ENCODE measurements at places on chromosomes 1 and 21.

DNA sequence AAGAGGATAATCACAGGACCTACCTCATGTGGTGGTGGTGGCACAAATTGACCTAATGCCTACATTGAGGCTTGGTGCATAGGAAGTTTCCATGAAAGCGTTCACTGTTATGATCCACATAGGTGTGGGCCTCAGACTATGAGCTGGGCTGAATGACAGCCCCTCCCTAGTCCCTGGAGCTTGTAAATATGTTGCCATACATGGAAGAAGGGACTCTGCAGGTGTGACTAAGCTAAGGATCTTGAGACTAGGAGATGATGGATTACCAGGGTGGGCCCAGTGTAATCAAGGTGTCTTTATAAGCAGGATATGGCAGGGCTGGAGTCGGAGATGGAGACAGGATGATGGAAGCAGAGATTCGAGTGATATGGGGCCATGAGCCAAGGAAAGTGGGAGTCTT is 31.0 kb upstream of the KCNE1 start:
- DNase-seq: no peak

- no peak for DNase-seq
Observed at GRCh38 chr1:247884797-247885413, 10.5 kb upstream of the OR2W3 start.

DNA sequence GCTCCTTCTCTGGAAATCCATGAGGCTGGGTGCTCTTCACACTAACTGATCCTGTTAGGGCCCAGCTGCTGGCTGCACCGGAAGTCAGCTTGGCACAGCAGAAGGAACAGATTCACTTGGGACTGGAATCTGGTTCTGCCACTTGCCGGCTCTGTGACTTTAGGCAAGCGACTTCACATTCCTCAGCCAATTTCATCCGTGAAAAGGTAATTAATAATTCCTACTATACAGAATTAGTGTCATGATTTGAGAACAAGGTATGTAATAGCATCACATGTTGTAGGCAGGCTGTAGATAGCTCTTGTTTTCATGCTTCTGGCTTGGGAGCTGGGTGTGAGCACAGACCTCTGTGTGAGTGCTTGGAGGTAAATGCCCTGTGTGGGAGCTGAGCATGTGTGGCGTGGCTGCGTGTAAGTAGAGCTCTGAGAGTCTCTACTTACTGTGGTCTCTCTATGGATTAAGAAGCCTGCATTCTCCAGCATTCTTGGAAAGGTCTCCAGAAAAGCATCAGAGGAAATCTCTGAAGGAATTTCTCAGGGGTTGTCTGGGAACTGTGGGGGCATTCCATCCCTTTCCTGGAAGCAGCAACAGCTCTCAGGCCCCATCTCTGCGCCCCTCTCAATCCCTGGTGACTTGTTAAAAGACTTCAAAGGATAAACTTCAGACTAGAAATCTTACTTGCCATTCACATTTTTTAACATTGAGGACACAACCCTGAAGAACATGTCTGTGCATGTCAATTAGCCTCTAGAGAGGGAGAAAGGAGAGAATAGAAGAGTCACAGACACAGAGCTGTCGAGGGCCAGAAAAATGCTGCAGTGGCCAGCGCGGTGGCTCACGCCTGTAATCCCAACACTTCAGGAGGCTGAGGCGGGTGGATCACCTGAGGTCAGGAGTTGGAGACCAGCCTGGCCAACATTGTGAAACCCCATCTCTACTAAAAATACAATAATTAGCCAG is 47.7 kb upstream of the PPM1J start:
- DNase-seq: no peak

DNA sequence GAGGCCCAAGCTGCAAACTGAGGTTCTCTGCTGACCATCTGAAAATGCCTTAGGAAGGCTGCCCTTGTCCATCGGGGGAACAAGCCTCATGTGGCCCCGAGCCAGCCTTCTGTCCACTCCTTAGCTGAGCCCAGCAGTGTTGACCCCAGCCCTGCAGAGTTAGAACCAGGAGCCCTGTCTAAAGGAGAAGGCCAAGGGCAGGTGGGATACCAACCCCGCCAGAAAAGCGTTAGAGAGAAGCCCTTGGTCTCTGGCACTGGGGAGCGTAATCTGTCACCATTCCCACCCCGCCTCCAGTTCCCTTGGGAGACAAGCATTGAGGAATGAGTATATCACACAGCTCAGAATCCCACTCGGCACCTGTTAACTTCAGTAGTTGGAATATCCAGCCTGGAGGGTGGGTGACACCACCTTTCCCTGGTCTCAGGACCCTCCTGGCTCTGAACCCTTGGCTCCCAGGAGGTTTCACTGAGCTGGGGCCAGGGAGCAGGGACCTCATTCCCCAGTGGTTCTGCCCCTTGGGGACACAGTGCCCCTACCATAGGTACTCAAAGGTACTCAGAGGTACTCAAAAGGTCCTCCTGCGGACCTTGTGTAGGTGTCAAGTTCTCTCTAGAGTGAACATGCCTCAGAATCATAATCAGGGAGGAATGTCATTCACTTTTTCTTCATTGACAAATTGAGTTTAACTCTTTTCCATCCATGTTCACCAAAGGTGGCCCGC is 16.4 kb downstream of the ETS2 start:
- no peak for DNase-seq

- no peak for DNase-seq
Observed at GRCh38 chr1:154574716-154575115, 7.1 kb downstream of the CHRNB2 start.

- DNase-seq: no peak
Observed at GRCh38 chr1:61268546-61269240, 186.3 kb downstream of the NFIA start.

- DNase-seq: no peak
Observed at GRCh38 chr1:174812016-174812415, 187.7 kb upstream of the CACYBP start.

DNA sequence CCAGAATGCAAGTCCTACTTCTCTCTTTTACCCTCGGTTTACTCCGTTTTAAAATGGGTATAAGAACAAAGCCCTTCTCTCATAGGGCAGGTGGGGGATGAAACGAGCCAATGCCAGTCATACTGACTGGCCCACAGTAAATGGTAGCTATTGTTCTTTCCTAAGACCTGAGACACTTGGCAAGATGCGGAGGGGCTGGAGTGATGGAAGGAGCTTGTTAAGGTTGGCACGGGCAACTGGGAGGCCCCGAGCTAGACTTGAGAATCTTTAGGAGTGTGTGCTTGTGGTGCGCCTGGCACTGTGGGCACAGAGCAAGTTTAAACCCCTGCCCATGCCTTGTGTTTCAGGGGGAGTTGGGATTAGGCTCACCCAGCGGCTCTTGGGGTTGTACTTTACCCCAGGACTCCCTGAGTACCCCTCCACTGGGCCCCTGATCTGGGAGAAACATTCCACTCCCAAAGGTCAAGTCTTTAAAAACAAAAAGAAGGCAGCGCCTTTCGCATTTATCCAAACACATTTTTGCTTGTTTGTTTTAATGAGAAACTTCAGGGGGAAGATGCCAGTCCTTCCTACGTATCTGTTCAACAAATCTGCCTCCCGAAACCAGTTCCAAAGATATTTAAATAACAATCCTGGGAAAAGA is 240.6 kb upstream of the TMEM51 start:
- no peak for DNase-seq

DNA sequence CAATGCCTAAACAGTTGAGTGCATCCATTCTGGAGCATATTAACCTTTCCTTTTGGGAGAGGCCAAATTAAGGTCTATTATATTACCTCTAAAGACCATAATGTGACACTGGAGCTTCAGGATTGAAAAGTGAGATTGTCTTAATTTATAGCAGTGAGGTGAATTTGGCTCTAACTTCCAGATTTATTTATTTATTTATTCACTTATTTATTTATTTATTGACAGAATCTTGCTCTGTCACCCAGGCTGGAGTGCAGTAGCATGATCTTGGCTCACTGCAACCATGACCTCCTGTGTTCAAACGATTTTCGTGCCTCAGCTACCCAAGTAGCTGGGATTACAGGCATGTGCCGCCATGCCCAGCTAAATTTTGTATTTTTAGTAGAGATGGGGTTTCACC is 19.1 kb downstream of the ZCCHC17 start:
- DNase-seq: no peak

GRCh38 chr1:152884966-152885624 is 7.0 kb downstream of the SMCP start:
- DNase-seq: no peak

DNA sequence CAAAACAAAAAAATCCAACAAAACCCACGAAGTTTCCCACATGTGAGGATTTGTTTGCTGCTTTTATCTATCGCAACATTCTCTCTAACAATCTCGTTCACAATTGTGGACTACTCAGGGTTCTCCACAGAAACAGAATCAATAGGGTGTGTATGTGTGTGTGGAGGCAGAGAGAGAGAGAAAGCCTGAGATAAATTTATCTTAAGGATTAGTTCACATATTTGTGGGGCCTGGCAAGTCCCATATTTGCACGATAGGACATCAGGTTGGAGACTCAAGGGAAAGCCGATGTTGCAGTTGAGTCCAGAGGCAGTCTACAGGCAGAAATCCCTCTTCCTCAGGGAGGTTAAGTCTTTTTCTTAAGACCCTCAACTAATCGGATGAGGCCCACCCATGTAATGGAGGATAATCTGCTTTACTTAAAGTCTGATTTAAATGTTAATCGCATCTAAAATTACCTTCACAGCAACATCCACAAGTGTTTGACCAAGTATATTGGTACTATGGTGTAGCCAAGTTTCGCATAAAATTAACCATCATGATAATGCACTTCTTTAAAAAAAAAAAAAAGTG is 31.7 kb downstream of the ADAMTS1 start:
- DNase-seq: no peak

DNA sequence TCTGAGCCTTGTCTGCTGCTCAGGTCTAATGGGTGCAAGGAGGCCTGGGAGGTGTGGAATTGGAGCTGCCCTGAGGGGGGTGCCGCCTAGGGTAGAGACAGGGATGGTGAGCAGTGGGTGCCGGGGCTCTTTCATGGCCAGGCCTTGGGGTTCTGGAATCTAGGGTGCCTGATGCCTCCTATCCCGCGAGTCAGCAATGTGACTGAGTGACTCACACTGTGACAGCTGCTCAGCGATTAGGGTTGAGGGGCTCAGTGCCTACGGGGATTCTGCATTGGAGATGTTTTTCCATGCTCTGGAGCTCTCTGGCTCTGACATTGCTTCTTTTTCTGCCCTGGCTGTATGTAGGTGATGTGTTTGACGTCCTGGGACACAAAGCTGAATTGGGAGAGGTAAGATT is 16.8 kb downstream of the ATP8B2 start:
- no peak for DNase-seq

DNA sequence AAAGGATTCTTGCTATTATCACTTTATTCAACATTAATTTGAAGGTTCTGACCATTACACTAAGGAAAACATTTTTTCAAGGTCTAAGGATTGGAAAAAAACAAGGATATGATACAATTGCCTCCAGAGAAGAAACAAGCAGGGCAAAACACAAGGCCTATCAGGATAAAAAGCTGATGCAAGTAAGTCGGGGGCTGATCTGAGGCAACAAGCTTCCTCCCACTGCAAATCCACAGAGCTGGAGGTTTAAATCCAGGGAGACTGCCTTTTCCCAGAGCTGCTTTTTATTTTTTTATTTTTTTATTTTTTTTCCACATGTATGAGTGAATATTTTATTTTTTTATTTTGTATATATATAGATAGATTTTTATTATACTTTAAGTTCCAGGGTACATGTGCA is 19.4 kb upstream of the S100A2 start:
- no peak for DNase-seq

- no peak for DNase-seq
Observed at GRCh38 chr1:40844079-40844478, 18.1 kb downstream of the CITED4 start.

DNA sequence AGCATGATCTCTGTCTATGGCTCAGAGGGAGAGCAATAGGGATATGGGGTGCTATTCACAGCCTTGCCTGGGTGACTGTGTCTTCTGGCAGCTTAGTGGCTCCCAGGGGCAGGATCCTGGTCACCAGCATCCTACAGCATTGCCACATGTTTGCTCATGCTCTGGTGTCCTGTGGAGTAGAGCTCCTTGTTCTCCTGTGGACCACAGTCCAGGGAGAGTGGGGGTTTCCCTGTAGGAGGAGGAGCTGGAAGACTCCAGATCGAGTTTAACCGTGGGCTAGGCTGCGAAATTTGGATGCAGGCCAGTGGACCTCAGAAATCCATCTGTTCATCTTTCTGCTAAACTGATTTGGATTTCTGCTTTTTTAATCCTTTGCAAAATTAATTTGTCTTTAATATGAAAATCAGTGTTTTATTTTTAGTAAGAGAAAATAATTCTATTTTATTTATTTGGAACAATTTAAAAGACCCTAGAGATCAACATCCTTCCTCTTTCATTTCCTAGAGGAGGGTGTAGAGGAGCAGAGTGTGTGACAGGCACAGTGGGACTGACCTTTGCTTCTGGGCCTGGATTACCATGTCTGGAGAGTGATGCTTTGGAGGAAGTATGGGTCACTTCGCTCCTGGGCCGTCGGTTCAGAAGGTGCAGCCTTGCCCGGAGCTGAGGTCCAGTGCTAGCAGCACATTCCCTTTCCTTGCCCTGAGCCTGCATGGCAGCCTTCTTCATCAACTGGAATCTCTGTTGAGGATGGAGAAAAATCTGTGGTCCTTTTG is 17.4 kb downstream of the ADARB1 start:
- DNase-seq: no peak

DNA sequence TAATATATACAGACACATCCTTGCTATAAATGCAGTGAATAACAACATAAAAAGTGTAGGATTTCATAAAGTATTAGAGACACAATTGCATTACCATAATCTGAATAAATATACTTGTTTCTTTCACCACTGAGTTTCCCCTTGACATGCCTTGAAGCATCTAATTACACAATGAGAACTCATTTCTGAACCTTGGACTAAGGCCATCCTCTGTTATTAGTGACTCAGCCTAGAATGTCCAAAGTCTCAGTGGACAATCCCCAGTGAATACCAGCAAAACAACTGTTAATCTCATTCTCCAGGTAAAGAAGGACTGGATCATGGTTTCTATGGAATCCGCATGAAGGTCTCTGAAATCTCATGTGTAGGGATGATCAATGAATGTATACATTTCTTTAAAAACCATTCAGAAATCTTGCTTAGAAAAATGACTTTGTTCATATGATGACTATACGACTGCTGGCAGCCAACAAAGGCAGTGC is at the start of gene OR2L5:
Gene OR2L5 (plus strand): TSS at position 432 of the 482 bp plus-strand sequence. CDS start 8,288 bp downstream, outside the sequence.
- no peak for DNase-seq

DNA sequence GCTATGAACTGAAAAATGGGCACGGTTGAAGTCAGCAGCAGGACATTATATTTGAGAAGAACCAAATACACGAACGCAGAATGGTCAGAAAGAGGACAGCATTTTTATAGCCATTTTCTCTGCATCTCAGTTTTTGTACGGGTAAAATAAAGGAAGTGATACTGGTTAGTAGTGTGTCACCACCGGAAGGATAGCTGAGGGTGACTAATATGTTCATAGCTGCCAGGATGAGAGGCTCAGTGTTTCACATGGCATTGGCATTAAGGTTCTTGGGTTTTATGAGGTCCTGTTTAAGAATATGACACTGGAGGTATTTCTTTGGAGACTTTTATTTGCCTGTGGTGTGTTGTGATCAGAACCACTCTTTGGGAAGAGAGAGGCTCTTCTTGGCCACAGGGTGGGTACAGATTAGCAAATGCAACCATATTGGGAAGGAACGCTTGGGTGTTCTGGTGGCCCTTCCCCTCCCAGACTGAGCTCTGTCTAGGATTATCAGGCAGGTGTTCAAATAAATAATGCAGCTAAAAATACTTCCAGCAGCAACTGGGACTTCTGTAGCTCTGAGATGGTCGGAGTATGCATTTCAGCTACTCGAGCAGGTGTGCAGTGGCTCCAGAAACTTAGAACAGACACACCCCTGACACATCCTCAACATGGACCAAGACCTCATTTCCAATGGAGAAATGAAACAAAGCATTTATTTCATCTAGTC is 158.2 kb downstream of the PBX1 start:
- DNase-seq: no peak
